ENCODE measurements at places on chromosomes 12 and 14. TPM values are rescaled to one million over a fixed set of nuclear protein-coding genes. Genes with fewer than 3 reads are reported as not detected.

GRCh38 chr12:110354172-110354780 is 49.2 kb downstream of the ANAPC7 start:
- DNase-seq: no peak
- H3K4me1 ChIP-seq: no peaks in the 10 kb centered on the region
- no peak overlapping the region for H3K27ac ChIP-seq
- no peaks in the 10 kb centered on the region for H3K27me3 ChIP-seq
- H3K4me3 ChIP-seq: no peak overlapping the region

GRCh38 chr12:51430196-51430895 is 5.7 kb downstream of the SLC4A8 start:
- no peaks in the 10 kb centered on the region for H3K27me3 ChIP-seq
- no peaks in the 10 kb centered on the region for H3K36me3 ChIP-seq
- no peak for DNase-seq
- peaks cover 4% of the 10 kb centered on the region for H3K4me1 ChIP-seq
- no peak overlapping the region for H3K27ac ChIP-seq
- no peak overlapping the region for H3K4me3 ChIP-seq

GRCh38 chr14:98223106-98223505 is 1048.9 kb downstream of the BCL11B start:
- no peak overlapping the region for H3K27ac ChIP-seq
- DNase-seq: no peak

- H3K36me3 ChIP-seq: no peaks in the 10 kb centered on the region
- H3K27me3 ChIP-seq: no peaks in the 10 kb centered on the region
- H3K4me3 ChIP-seq: no peak overlapping the region
- peaks cover 8% of the 10 kb centered on the region for H3K4me1 ChIP-seq
These were observed 142.1 kb downstream of the MED13L start for GRCh38 chr12:116135209-116135930.

GRCh38 chr12:116339062-116339461 is 61.6 kb upstream of the MED13L start:
- H3K4me3 ChIP-seq: no peak overlapping the region
- DNase-seq: no peak
- no peak overlapping the region for H3K27ac ChIP-seq
- no peaks in the 10 kb centered on the region for H3K27me3 ChIP-seq
- no peaks in the 10 kb centered on the region for H3K36me3 ChIP-seq

- H3K27me3 ChIP-seq: no peaks in the 10 kb centered on the region
- no peak for DNase-seq
- H3K36me3 ChIP-seq: no peaks in the 10 kb centered on the region
- no peak overlapping the region for H3K4me3 ChIP-seq
These were observed 5.9 kb downstream of the DDHD1 start for GRCh38 chr14:53147208-53147607.

DNA sequence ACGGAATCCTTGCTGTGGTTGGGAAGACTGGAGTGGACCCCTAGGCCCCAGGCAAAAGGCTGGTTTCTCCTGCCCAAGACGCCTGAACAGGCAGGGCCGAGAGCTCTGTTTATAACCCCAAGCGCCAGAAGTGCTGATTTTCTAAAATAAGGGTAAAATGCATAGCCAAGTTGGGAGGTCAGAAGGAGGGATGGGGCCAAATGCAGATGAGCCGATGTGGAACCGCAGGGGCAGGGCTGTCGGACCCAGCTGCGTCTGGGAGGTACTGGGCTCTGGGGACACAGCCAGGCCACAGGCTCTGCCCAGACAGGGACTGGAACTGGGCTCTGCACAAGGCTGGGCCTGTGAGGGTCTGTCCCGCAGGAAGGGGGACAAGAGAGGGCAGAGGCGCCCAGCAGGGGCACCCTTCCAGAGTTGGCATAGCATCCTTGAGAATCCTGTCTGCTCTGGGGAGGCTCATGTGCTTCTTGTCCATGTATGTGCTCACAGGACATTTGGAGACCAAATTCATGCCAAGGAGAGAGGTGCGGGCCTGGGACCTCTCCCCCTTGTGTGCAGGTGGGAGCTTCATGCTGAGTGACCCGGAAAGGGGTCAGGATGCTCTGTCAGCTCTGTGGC is 49.1 kb downstream of the JAG2 start:
- no peak overlapping the region for H3K27ac ChIP-seq
- no peaks in the 10 kb centered on the region for H3K4me1 ChIP-seq
- H3K36me3 ChIP-seq: no peaks in the 10 kb centered on the region

- H3K4me1 ChIP-seq: no peaks in the 10 kb centered on the region
- H3K27ac ChIP-seq: no peak overlapping the region
- peak; percentile 71 for DNase-seq
These were observed 13.8 kb downstream of the PRPF40B start for GRCh38 chr12:49636979-49637755.

GRCh38 chr12:14540801-14541462 is 26.8 kb downstream of the PLBD1 start:
- no peak overlapping the region for H3K4me3 ChIP-seq
- H3K4me1 ChIP-seq: no peaks in the 10 kb centered on the region
- no peaks in the 10 kb centered on the region for H3K27me3 ChIP-seq
- no peak overlapping the region for H3K27ac ChIP-seq

- no peak overlapping the region for H3K27ac ChIP-seq
- no peaks in the 10 kb centered on the region for H3K27me3 ChIP-seq
- no peaks in the 10 kb centered on the region for H3K36me3 ChIP-seq
- no peak overlapping the region for H3K4me3 ChIP-seq
- H3K4me1 ChIP-seq: no peaks in the 10 kb centered on the region
These were observed 80.8 kb downstream of the PAPOLA start for GRCh38 chr14:96582995-96583394.

DNA sequence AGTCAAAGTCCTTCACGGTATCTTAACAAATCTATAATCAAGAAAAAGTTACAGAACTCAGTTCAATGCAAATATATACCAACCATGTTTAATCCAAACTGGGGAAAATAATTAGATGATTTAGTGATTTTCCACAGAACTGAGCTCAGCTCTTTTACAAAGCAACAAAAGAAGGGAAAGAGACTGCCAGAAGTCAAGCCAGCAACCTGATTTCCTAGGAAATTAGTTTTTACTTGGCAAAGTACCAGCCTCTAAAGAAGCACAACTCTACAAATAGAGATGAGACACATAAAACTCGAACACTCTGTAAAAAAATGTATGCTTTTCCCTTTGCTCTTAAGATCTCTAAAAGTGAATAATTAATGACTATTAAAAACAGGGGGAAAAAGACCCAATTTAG is 19.4 kb downstream of the NUMB start:
- no peak for DNase-seq
- H3K4me1 ChIP-seq: no peaks in the 10 kb centered on the region
- no peaks in the 10 kb centered on the region for H3K36me3 ChIP-seq
- no peak overlapping the region for H3K27ac ChIP-seq
- H3K27me3 ChIP-seq: no peaks in the 10 kb centered on the region
- no peak overlapping the region for H3K4me3 ChIP-seq

GRCh38 chr14:39181026-39181692 is 6.1 kb downstream of the PNN start:
- H3K4me3 ChIP-seq: no peak overlapping the region
- no peak for DNase-seq
- H3K27me3 ChIP-seq: no peaks in the 10 kb centered on the region
- peaks cover 56% of the 10 kb centered on the region for H3K36me3 ChIP-seq
- no peak overlapping the region for H3K27ac ChIP-seq

DNA sequence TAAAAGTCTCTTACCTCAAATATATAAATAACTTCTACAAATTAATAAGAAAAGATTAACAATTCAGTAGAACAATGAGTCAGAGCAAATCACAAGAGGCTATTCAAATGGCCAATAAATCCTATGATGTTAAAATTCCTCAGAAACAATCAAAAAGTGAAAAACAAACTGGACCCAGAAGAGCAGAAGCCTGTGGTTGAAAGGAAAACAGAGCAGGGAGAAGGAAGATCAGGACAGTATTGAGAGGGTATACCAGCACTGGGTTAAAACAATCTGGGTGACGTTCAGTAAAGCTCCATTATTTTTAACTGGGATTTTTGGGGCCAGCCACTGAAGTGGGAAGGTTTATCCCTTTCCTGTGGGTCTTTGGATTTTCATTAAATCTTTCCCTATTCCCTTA is 39.7 kb upstream of the PCED1B start:
- no peak overlapping the region for H3K4me3 ChIP-seq
- H3K4me1 ChIP-seq: peaks cover 10% of the 10 kb centered on the region
- no peaks in the 10 kb centered on the region for H3K27me3 ChIP-seq

DNA sequence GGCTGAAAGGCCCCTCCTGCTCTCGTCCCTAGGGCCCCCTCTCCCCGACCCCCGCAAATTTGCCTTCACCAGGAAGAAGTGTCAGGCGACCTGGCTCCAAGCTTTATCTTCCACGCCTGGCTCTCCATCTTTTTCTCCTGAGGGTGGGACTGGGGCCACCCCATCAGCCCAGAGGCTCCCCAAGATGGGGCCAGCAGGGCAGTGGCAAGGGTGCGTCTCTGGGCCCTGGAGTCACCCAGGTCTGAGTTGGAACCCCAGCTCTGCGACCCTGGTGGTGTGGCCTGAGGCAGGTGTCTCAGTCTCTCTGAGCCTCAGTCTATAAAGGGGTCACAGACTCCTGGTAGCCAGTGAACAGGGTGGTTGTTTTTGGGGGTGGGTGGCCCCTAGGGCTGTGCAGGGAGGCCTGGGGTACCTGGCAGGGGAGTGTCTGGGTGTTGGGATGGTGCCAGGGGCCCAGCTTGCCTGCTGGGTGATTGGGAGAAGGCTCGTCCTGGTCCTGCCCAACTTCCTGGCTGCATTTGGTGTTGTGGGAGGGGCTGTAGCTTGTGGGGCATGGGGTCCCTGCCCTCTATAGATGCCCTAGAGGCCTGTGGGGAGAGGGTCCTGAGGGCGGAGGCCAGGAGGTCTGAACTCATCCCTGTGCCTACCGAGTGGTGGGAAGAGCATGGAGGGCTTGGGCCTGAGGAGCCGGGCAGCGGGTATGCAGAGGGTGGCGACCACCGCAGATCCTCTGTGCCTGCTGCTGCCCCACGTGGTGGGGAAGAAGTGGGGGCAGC is 7.6 kb downstream of the KIF26A start:
- H3K27ac ChIP-seq: no peak overlapping the region
- no peak for DNase-seq
- H3K36me3 ChIP-seq: no peaks in the 10 kb centered on the region
- peaks cover 5% of the 10 kb centered on the region for H3K4me1 ChIP-seq
- H3K4me3 ChIP-seq: no peak overlapping the region

- H3K27ac ChIP-seq: no peak overlapping the region
- H3K36me3 ChIP-seq: no peaks in the 10 kb centered on the region
- no peak overlapping the region for H3K4me3 ChIP-seq
- no peaks in the 10 kb centered on the region for H3K4me1 ChIP-seq
These were observed 145.0 kb downstream of the WIF1 start for GRCh38 chr12:64976131-64976530.

GRCh38 chr14:103576371-103577024 is 13.7 kb downstream of the COA8 start:
- peak overlapping the region; percentile 83 for H3K27ac ChIP-seq
- H3K4me1 ChIP-seq: peaks cover 15% of the 10 kb centered on the region
- H3K27me3 ChIP-seq: no peaks in the 10 kb centered on the region
- DNase-seq: peak; percentile 93
- peaks cover 5% of the 10 kb centered on the region for H3K36me3 ChIP-seq

GRCh38 chr14:68147303-68147702 is 327.7 kb downstream of the RAD51B start:
- DNase-seq: no peak
- H3K36me3 ChIP-seq: no peaks in the 10 kb centered on the region
- no peak overlapping the region for H3K4me3 ChIP-seq

DNA sequence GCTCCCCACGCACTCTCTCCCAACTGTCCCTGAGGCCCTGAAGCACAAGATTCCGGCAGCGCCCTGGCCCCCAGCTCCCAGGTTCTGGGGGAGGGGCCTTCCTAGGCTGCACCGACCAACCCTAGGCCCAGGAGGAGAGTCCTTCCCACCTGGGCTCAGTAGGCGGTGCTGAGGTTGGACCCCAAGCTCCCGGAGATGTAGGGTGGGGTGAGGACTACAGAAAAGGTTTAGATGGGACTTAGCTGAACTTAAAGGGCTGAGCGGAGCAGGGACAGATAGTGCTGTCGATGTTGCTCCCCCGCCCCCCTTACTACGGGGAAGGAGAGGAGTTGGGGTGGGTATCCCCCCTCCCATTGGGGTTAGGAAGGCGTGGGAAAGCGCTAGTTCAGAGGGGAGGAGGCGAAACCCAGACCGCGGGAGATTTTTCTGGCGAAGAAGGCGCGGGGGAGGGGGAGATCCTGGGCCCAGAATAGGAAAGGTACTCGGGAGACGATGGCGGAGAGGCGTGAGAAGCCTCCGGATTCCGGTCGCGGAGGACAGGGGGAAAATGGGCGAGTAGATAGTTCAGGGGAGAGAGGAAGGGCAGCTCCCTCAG is 4.2 kb upstream of the BAZ2A start:
- H3K4me3 ChIP-seq: peak overlapping the region; percentile 88
- DNase-seq: peak; percentile 89
- H3K4me1 ChIP-seq: peaks cover 43% of the 10 kb centered on the region
- peak overlapping the region; percentile 89 for H3K27ac ChIP-seq

DNA sequence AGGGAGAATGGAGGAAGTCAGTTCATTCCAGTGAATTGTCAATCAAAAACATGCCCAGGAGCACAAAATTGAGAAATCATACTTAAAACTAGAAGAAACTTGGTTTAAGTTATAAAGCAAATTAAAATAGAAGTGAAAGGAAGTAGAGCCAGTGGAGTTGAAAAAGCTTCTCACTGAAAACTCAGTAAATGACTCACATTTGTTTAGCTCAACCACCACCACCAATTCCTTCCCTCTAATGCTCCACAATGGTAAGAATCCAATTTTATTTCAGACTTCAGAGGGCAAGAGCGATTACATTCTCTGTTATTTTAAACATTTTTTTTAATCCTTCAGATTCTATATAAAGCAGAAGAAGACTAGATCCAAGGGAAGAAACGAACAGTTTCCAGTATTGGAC is 19.4 kb downstream of the UTP20 start:
- no peak overlapping the region for H3K27ac ChIP-seq
- peaks cover 6% of the 10 kb centered on the region for H3K36me3 ChIP-seq
- no peak for DNase-seq
- H3K27me3 ChIP-seq: no peaks in the 10 kb centered on the region

DNA sequence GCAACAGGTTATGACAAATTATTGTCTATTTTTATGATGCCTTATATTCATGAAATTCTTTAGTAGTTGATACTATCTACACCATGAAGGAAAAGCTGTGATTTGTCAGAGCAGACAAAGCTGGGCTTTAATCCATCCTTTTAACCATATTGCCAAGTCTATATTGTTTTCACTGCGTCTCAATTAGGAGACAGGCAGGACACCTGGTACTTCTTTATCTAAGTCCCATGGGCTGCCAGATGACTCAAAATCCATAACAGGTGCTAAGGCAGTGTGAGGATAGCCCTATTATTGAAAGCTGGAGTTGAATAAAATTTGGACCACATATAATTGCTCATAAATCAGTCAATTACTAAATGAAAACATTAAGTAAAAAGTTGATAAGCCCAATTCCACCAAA is 22.6 kb downstream of the INSM2 start:
- no peak overlapping the region for H3K4me3 ChIP-seq
- DNase-seq: no peak
- H3K27me3 ChIP-seq: no peaks in the 10 kb centered on the region
- no peak overlapping the region for H3K27ac ChIP-seq
- no peaks in the 10 kb centered on the region for H3K4me1 ChIP-seq

Gene EFS
- polyA plus RNA-seq: 5.6 TPM

Gene IL26
- not detected for polyA plus RNA-seq

Gene B3GNT4
- polyA plus RNA-seq: 8.0 TPM

Gene ACSS3
- polyA plus RNA-seq: 18.9 TPM

Gene ADAMTS20
- not detected for polyA plus RNA-seq

Gene CCDC177
- not detected for polyA plus RNA-seq

Gene LPAR5
- 0.97 TPM for polyA plus RNA-seq

Gene UBE3B
- polyA plus RNA-seq: 13.9 TPM

Gene SYNDIG1L
- polyA plus RNA-seq: 0.47 TPM

Measured in kidney (tissue), 22 donors.